ENCODE measurements at places on chromosomes 5 and 9. TPM values are rescaled to one million over a fixed set of nuclear protein-coding genes. Genes with fewer than 3 reads are reported as not detected.
A peak's percentile ranks its signal among the peaks of the same experiment; 100 is the strongest.

DNA sequence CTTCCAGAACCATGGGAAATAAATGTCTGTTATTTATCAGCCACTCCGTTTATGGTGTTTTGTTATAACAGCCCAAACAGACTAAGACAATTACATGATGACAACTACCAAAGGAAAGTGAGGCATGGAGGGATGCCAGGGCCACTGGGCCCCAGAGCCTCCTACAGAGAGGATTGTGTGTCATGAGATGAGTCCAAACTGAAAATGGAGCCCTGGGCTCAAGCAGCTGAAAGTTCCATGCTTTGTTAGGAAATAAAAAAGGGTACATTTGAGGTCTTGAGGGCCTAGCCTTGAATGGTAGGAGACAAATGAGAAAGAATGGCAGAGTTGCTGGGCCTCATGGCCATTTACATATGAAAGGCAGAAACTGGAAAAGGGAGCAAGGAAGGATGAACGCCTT is 586.5 kb downstream of the CETN3 start:
- DNase-seq, result no peak

- peak; percentile 43 for DNase-seq
Measured at GRCh38 chr5:178527458-178528307, 62.5 kb downstream of the COL23A1 start.

The PCDHGA1 gene
- 1.8 TPM for total RNA-seq

The ASB6 gene
- total RNA-seq, result 11.7 TPM

- peak; percentile 18 for DNase-seq
Measured at GRCh38 chr5:4947893-4948536, 192.1 kb upstream of the ADAMTS16 start.

DNA sequence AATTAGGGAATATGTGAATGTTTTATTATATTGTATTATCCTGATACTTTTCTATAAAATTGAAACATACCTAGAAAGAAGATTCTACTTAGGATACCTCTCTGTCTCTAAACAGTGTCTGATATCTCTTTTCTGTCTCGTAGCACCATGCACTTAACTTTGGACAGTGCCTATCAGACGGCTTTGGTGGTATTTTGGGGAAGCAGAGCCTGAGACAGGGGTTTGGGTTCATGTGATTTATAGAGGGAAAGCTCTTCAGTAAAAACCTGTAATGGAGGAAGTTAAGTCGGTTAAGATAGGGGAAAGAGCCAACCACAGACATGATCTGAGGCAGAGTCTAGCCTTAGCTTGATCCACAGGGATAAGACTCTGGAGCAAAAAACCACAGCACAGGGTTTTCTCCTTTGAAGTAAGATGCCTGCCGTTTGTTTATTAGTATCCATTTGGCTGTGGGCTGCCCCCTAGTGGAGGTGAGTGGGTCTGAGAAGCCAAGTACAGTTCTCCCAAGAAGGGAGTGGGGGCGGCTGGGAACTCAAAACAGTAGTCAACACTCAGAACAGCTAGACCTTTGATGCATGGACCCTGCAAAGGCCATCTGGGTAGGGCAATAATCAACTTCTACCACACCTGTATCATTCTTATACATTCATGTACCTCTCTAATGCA is 141.2 kb upstream of the ASTN2 start:
- peak; percentile 17 for DNase-seq

DNA sequence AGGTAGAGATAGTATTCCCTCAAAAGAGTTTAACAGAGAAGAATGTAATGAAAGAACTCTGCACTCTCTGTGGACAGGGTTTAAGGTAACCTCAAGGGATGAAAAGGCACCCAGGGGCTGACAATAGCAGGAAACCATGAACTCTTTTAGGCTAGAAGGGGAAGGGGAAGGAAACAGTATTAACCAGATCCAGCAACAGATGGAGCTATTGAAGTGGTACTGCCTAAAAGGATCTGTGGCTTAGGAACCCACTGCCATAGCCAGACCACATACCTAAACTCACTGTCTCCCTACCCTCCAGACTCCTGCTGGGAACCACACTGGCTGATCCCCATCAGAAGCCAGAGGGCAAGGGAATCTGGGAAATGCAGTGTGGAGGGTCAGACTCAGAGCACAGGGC is 35.5 kb downstream of the PLGRKT start:
- no peak for DNase-seq

DNA sequence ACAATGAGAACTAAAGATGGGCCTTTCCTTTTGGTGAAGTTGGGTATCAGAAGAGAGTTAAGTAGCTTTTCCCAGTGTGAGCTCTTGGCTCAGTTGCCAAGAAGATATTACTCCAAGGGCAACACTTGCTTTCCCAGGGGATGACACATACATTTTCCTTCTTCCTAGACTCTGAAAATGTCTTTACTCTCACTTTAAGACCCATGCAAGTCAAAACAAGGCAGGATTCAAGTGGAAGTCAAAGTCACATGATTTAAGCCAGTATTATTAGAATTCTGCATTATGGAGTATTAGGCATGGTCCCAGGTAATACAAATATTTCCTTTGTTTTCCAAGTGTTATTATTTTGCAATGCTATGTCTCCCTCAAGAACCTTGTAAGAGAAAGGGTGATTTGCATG is 175.1 kb downstream of the PPP2R2B start:
- DNase-seq, result no peak

GRCh38 chr9:21758540-21758939 is 43.9 kb upstream of the MTAP start:
- DNase-seq, result no peak

GRCh38 chr9:93668261-93668871 is 92.0 kb downstream of the PHF2 start:
- DNase-seq, result no peak

The ZBTB34 gene
- 17.6 TPM for total RNA-seq

DNA sequence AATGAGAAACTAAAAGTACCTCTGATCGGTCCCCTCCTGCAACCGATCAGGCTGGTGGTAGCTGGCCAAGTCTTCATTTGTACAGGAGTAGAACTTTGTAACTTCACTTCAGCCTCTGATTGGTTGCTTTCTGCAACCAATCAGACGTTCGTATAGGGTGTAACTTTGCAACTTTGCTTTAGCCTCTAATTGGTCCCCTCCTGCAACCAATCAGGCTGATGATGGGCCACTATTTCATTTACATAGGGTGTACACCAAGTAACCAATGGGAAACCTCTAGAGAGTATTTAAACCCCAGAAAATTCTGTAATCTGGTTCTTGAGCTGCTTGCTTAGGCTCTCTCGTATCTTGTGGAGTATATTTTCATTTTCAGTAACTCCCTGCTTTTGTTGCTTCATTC is 445.5 kb downstream of the MED10 start:
- DNase-seq, result no peak

The LCN10 gene
- total RNA-seq, result not detected

The SMIM32 gene
- total RNA-seq, result not detected

The SLC34A3 gene
- total RNA-seq, result not detected

GRCh38 chr9:117644932-117645636 is 59.1 kb upstream of the TLR4 start:
- no peak for DNase-seq

DNA sequence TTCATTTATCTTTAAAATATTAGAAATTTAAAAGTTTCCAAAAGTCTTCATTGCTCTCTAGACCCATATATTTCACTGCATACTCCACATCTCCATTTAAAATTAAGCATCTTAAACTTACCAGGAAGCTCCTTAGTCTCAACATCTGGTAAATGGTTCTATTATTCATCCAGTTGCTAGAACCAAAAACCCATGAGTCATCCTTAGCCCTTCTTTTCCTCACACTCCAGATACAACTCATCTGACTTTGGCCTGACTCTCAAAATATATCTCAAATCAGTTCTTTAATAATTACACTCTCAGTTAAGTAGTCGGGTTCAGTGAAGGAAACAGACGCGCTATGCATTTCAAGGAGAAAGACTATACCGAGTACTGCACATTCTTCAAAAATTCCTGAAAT is 110.2 kb upstream of the COX7C start:
- DNase-seq, result no peak

The PRSS3 gene
- total RNA-seq, result 2.1 TPM

DNA sequence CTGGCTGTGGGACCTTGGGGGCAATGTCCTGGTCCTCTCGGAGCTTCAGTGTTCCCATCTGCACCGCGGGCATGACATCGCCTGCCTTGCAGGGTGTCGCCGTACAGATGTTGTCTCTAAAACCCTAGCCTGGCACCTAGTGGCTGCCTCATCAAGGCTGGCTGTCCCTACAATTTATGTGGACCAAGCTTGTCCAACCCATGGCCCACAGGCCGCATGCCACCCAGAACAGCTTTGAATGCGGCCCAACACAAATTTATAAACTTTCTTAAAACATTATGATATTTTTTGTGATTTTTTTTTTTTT is 18.3 kb upstream of the ASS1 start:
- DNase-seq, result no peak

DNA sequence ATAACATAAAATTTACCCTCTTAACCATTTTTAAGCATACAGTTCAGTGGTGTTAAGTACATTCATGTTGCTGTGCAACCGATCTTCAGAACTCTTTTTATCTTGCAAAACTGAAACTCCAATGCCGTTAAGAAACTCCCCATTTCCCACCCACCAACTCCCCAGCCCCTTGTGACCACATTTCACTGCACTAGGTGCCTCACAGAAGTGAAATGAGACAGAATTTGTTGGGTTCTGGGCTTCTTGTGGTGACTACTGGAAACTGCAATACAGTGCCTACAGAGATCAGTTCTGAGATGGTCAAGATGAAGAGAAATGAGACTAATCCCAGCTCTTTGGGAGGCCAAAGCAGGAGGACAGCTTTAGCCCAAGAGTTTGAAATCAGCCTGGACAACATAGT is 202.1 kb upstream of the SLC30A5 start:
- no peak for DNase-seq

DNA sequence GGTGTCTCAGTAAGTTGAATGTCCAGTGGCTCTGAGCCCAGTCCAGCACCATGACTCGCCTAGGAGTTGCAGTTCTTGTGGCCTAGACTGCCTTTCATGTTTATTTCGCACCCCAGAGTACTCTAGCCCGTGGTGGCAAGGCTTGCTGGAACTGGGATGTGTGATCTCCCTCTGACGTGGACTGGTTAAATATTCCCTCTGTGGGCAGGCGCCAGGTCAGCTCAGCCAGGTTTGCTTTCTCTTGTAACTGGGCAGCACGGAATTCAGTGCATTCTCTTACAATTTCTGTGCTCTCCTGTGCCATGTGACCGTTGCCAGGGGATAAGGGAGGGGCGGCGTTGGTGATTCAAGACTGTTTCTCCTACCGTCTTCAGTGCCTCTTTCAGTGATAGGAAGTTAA is 270.8 kb downstream of the KDM4C start:
- no peak for DNase-seq

DNA sequence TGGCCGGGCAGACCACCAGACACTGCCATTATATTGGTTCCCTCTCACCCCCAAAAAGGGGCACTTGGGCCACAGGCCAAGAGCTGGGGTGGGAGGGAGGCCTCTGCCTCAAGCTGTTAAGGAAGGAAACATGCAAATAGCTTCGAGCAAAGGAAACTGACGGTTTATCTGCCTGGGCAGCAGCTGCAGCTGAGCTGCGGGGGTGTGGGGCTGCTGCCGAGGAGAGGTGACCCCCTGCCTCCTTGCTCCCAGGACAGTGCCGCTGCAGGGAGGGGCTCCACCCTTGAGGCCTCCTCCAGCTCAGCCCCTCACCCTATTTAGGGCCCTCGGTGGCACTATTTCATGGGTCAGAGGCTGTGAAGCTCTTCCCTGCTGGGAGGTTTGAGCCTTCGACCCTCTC is 789 bp downstream of the DOK3 start:
- no peak for DNase-seq

The CD72 gene
- total RNA-seq, result 1.7 TPM

GRCh38 chr5:125277494-125278154 is 531.2 kb upstream of the ZNF608 start:
- DNase-seq, result no peak

DNA sequence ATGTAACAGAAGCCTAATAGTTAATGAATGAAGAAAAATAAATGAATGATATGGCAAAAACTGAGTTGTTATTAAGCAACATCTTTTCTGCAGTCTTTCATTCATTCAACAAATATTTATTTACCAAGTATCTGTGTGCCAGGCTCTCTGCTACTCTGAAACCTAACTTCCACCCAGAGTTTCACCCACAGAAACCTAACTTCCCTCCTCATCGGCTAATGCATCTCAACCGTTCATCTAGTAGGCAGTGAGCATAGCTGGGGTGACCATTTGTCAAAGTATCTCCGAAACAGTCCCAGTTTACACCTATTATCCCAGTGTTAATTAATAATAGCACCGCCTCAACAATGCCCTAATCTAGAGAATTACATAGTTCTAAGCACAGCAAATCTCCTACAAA is 1.5 kb downstream of the TTC39B start:
- no peak for DNase-seq

GRCh38 chr5:122408592-122409224 is 96.7 kb downstream of the SNCAIP start:
- no peak for DNase-seq

DNA sequence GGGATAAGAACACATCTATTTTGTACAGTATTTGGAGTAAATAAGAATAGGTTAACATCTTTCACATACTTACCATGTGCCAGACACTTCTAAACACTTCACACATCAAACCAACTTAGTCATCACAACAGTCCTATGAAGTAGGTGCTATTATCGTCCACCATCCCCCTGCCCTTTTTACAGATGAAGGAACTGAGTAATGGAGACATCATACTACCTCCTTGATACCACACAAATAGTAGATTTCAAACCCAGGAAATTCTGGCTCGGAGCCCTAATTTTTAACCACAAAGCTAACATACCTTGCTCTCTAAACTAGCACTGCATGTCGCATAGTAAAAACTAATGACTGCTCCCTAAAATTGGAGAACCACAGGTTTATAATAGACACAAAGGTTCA is 4.2 kb upstream of the ZNF366 start:
- no peak for DNase-seq

The GRIN1 gene
- total RNA-seq, result 1.1 TPM

GRCh38 chr5:1917830-1918487 is 35.2 kb upstream of the IRX4 start:
- DNase-seq, result peak; percentile 30

The LAMC3 gene
- 6.4 TPM for total RNA-seq

The HTR4 gene
- total RNA-seq, result not detected

The PGM5 gene
- 94.5 TPM for total RNA-seq

DNA sequence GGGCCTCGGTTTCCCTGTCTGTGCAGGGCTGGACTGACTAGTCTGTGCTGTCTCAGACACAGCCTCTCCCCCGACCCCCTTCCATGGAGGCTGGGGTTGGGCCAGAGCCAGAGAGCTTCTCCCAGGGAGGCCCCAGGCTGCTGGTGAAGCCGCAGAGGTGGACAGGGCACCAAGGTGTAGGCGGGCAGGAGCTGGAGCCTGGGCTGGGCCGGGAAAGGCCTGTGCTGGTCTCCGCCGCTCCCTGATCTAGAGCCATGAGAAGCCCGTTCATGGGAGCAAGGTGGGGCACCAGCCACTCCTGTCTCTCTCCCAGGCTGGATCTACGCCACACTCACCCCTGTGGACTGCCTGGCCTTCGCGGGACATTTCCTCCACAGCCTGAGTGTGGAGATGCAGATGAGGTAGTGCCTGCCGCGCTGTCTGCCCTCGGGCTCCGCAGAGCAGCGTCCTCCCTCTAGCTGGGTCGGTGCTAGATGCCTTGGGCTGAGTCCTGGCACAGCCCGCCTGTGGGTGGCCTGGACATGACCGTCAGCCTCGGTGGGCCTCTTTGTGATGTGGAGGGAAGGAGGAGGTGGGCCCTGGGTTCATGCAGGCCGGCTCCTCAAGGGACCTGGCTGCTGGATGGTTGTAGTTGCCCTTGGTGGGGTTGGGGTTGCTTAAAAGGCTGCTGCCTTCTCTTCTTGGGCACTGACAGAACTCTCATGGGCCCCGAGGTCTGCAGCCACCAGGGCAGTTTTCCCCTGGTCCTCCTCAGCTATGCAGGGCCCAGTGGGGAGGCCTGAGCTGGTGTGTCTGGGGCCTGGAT is 79.4 kb downstream of the PHF2 start:
- DNase-seq, result no peak

The IFNA2 gene
- not detected for total RNA-seq

- no peak for DNase-seq
Measured at GRCh38 chr9:83992407-83992806, 11.8 kb downstream of the RMI1 start.

Measured in tongue (tissue), 3 donors.